ENCODE measurements at places on chromosomes 16 and 17.

DNA sequence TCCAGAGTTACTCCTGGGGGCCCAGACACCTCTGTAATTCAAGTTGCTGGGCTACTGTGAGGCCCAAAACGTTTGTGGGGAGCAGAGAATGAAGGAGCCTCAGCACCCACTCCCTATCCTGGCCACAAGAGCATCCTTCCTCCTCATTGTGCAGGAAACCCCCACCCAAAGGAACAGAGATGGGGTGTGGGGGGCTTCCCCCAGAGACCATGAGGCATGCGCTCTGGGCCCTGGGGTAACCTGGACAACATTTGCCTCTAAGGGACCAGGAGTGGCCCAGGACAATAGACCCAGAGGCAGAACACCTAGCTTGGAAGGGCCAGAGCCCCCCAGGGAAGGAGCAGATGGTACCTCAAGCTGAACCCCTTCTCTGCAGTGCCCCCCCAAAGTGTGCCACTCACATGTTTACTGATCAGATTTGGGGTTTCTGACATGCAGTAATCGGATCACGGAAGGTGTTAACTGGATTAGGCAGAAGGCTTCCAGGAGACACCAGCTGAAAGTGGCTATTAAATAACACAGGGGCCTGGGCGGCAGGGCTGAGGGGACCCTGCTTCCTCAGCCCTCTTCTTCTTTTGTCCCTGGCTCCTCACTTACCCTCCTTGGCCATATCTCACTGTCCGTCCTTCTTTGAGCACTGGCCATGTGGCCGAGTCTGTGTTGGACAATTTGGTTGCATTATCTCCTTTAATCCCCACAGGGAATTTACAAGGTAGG is 50.8 kb downstream of the SDK2 start:
- no peak for DNase-seq

- no peak for DNase-seq
Measured at GRCh38 chr16:64269756-64270155, 852.1 kb downstream of the CDH11 start.

- DNase-seq: no peak
Measured at GRCh38 chr17:19494961-19495806, 38.5 kb upstream of the SLC47A1 start.

DNA sequence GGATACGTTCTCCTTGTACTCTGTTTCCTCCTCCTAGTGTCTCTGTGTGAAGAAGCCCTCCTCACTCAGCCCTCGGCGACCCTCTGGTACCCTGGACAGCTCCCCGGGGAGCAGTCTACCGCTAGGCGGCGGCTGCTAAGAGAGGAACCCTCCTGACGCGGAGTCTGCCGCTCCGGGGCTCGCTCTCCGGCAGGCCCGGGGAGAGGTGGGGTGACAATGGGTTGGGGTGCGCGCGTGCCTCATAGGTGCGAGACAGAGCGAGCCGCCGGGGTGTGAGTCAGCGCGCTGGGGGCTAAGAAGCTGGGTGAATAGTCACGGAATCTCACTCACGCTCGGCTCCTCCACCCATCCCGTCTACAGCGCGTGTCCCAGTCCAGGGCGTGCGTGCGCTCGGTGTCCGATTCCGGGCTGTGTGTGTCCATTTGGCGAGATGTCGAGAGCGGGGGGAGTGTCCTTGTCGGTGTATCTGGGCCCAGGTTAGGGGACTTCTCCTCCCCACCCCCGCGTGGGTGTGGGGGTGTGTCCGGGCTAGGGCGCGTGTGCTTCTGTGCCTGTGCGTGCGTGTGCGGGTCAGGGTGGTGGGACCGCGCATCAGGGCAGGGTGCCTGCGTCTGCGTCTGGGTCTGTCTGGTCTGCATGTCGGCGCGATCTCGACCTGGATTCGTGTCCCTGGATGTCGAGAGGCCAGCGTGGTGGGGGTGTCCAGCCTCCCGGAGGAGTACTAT is 577 bp upstream of the HS3ST2 start:
- DNase-seq: peak; percentile 24

- no peak for DNase-seq
Measured at GRCh38 chr17:65851965-65852736, 290.7 kb upstream of the AXIN2 start.

GRCh38 chr17:7355053-7355452 is at the start of gene TMEM95:
TMEM95 (plus strand) TSS chr17:7355156; CDS start chr17:7355205, 49 bp downstream.
- DNase-seq: no peak

DNA sequence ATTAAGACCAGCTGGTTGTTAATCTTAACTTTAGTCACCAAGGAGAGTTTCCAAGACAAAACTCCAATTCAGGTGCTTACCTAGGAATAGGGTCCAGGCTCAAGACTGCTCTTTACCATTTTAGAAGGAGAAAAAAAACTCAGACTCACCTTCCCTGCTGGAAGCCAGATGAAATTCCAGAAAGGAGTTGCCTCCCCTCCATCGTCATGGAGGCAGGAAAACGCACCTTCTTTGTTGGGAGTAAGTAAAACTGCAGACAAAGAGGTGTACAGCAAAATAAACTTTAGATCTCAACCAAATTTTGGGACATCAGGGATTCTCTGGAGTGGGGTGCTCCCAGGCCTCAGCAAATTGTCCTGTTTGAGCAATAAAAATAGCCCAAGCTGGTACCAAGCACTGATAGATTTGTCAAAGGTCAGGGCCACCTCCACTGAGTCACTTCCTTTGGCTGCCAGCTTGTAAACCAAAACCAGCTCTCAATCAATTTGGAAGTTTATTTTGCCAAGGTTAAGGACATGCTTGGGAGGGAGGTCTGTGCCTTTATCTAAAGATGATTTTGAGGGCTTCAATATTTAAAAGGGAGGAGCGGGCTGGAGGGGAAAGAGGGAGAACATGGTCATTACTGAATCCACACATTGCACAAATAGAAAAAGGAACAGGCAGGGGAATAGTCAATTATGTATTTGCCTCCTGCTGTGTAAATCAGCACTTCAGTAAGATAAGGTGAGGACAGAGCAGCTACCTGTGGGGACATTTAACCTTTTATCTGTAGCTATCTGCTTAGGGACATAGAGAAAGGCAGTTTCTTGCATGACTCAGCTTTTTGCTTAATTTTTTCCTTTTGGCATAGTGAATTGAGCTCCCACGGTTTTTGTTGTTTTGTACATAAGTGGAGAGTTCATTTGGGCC is 1.5 kb upstream of the ALDH3A2 start:
- DNase-seq: no peak

GRCh38 chr17:8375738-8376259 is 705 bp downstream of the KRABD2 start:
- DNase-seq: no peak

All from stimulated activated CD4-positive, alpha-beta T cell treated with anti-CD3 and anti-CD28 coated beads, Interleukin-4, amount 100 ng/mL, for 24 hours (primary cell).